ENCODE measurements at places on chromosomes 11 and 22.

- no peak for DNase-seq
Measured at GRCh38 chr11:68004551-68005335, 846 bp upstream of the UNC93B1 start.

DNA sequence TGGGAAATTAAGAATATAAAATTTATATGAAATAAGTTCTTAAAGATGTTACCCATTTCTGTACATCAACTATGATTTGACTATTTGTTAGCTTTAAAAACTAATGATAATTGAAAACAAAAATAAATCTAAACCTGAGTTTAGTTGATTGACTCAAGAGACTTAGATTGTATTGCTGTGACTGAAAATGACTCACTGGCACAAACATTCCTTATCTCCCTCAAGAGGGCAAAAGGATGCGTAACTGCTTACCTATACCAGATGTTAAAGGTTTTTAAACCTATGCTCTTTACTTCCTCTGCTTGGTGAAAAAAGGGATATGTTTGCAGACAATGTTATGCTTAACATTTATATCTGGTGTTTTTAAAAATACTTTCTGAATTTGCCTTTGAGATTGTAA lies 30.3 kb downstream of the ATM start:
- no peak for DNase-seq

GRCh38 chr11:86592047-86592591 lies 80.3 kb downstream of the ME3 start:
- DNase-seq = no peak

DNA sequence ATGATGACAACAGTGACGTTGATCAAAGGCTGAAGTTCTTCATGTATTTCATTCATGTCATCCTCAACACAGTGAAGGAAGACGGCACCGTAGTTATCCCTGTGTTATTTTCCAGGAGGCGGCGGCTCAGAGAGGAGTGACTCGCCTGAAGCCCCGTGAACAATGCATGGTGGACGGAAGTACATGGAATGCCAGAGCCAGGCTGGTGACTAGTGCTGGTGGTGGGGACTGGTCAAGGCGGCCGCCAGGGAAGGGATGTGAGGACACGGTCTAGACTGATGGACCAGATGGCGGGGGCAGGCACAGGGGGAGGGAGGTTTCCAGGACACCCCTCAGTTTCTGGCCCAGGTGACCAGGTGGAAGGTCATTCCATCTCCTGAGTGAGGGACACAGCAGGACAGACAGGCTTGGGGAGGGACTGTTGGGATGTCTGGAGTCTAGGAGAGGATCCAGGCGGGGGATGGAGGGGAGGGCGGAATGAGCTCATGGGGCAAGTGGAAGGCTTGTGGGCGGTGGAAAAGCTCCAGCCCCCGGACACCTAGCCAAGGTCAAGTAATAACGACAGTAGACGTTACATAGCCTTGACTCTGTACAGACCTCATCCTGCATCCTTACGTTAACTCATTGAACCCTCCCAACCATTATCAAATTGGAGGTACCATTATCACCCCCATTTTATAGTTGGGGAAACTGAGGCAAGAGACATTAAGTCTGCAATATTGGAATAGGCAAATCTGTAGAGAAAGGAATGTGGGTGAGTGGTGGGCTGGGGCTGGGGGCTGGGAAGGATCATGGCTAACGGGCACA lies 16.0 kb upstream of the PICK1 start:
- DNase-seq = no peak

DNA sequence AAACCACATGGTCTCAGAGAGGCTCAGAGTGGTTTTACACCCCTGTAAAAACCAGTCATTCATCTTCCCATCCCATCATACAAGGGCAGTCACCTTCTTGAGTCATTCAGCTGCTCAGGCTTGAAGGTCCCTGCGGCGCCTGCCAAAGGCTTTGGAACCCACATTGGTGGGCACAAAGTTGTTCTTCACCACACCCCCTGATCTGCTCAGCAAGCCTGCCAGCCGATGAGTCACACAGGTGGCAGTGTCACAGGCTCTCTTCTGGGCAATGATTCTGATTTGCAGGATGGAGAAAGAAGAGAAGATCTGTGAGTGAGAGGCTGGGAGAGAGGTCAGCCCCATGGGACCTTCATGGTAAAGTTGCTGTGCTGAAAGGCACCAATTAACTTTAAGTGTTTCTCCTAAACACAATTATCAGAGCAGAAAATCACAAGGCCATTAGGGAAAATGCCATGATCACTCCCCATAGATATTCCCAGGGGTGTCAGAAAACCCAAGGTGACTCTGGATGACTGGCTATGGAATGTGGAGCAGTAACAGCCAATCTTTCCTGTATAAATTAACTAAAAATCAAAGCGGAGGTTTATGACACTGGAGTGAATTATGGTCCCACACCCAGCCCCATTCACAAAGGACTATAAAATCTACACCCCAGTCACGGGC lies 4.4 kb downstream of the CALCA start:
- no peak for DNase-seq

- DNase-seq = no peak
Measured at GRCh38 chr22:32249231-32249630, 5.9 kb downstream of the SLC5A4 start.

Data from stimulated activated CD4-positive, alpha-beta T cell treated with anti-CD3 and anti-CD28 coated beads, Interleukin-1b, Interleukin-23, amount 100 ng/mL, for 4 hours (primary cell).